Karpas-422 (cell line): ENCODE measurements at places on chromosomes 6 and 20. TPM values are rescaled to one million over a fixed set of nuclear protein-coding genes. Genes with fewer than 3 reads are reported as not detected.

The SIGLEC1 gene
- total RNA-seq, result not detected in 2 replicates

DNA sequence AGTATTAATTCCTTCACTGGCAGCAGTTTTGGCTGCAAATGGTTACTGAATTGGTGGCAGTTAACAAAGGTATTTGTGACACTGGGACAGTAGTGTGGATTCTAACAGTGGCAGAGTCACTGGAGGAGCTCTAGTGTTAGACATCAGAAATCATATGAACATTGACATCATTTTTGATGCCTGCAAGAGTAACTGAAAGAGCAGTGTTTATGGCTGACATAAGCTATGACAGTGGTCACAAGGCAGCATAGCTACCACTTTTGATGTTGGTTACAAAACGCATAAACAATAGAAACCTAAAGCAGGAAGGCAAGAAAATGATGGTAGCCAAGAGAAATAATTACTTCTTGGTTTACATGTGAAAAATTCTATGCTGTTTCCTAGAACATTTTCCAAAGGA is 326.7 kb upstream of the MAN1A1 start:
- H3K27me3 ChIP-seq, result no peaks in the 10 kb centered on the region
- H3K27ac ChIP-seq, result no peak overlapping the region
- H3K36me3 ChIP-seq, result no peaks in the 10 kb centered on the region
- H3K4me1 ChIP-seq, result no peaks in the 10 kb centered on the region
- H3K4me3 ChIP-seq, result no peak overlapping the region

The DNMT3B gene
- 0.63 and 1.0 TPM in 2 replicates for total RNA-seq

The MMUT gene
- total RNA-seq, result 10.6 and 14.8 TPM in 2 replicates

GRCh38 chr6:34592208-34592952 is 36.3 kb upstream of the SPDEF start:
- no peaks in the 10 kb centered on the region for H3K27me3 ChIP-seq
- no peak for DNase-seq
- H3K4me1 ChIP-seq, result peaks cover 65% of the 10 kb centered on the region
- H3K36me3 ChIP-seq, result no peaks in the 10 kb centered on the region
- no peak overlapping the region for H3K4me3 ChIP-seq
- H3K27ac ChIP-seq, result no peak overlapping the region

DNA sequence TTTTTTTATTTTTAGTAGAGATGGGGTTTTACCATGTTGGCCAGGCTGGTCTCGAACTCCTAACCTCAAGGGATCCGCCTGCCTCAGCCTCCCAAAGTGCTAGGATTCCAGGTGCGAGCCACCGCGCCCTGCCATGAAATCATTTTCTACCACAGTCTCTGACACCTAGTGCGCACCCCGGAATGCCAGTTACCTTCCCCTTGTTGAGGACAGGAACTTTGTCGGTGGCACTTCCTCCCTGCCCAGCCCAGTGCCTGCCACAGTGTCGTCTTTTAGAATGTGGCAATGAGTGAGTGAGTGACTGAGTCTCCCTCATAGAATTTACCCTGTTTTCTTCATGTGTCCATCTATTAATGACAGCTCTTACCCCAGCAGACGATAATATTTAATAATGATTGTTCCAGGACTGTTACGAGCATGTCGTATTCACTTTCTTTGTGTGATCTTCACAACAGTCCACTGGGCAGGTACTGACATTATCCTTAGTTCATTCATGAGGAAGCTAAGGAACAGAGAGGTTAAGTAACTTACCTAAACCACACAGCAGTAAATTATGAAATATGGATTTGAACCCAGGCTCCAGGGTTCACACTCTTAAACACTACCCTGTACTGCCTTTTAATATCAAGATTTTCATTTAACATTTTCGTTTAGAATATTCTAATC is 1.8 kb downstream of the OSBPL2 start:
- no peak overlapping the region for H3K27ac ChIP-seq
- no peaks in the 10 kb centered on the region for H3K36me3 ChIP-seq
- peaks cover 14% of the 10 kb centered on the region for H3K4me1 ChIP-seq
- DNase-seq, result no peak

The SPDEF gene
- not detected in 2 replicates for total RNA-seq

DNA sequence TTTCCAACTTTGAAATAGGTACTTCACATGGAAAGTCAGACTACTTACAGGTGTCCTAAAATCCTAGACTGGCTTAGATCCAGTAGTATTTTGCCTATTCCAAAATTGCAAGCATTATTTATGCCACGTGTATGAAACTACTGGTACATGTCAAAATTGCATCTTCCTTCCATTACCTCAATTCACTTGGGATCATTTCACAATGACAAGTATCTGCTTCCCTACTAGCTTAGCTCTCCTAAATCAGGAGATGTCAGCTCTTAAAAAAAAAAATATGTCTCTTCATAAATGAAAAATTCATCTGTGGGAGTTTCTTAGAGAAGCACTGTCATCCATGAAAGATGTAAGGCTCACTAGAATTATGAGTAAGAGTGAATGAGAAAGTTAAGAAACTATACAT is 466.6 kb upstream of the MANEA start:
- no peak overlapping the region for H3K27ac ChIP-seq
- no peaks in the 10 kb centered on the region for H3K4me1 ChIP-seq
- H3K4me3 ChIP-seq, result no peak overlapping the region
- DNase-seq, result no peak
- no peaks in the 10 kb centered on the region for H3K27me3 ChIP-seq

DNA sequence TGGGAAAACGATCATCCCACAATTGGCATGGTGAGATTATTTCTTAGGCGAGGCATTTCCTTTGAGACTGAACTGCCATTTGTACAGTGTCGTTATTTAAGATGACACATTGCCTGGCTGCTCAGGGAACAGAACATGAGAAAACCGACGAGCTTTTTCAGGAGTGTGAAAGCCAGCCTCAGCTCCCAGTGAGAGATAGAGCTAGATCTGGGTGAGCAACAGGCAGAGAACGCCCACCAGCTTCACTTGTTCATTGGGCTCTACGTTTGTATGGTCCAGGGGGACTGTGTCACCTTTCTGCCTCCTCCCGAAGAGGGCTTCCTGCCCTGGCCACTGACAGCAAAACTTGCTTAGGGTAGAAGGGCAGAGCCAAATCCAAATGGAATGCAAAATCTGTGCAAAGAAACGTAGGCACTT is 378.1 kb downstream of the RNGTT start:
- H3K4me1 ChIP-seq, result peaks cover 2% of the 10 kb centered on the region
- H3K27ac ChIP-seq, result no peak overlapping the region
- H3K4me3 ChIP-seq, result no peak overlapping the region
- H3K27me3 ChIP-seq, result no peaks in the 10 kb centered on the region
- no peaks in the 10 kb centered on the region for H3K36me3 ChIP-seq

DNA sequence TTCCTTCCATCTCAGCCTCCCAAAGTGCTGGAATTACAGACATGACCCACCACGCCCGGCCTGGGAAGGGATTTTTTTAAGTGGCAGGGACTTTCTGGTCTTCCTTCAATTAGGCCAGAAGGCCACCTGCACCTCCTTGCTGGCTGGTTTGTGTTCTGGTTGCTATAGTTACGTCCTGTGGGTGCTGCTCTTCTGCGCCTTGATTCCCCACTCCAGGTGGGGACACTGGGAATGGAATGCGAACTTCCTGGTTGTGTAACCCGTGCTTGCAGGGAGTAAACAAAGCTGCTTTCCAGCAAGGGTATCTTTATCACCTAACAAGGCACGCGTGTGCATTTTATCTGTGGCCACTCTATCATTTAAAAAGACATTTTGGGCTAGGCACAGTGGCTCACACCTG is 117.7 kb downstream of the PLEKHG1 start:
- peaks cover 57% of the 10 kb centered on the region for H3K4me1 ChIP-seq
- no peak overlapping the region for H3K4me3 ChIP-seq
- H3K36me3 ChIP-seq, result no peaks in the 10 kb centered on the region; the same call in 1 of the 2 replicates

DNA sequence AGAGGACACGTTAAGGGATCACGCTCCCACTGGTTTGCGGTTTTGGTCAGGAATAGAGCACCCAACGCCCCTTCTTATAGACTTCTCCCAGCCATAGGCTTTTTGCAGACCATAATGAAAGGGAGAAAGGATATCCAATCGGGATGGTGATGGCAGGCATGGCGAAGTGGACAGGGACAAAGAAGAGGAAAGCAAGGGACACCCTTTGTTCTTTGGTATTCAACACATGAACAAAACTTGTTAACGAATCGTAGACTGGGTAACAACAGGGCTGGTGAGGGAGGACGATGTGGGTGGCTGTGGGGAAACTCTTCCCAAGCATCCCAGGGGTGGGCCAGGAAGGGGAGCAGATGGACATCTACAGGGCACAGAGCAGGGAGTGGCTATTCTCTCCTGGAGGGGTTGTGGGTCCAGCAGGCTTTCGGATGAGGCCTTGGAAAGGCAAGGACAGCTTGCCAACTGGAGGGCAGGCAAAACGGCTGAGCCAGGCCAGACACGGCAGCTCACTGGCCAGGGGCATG is 1.4 kb upstream of the HSP90AB1 start:
- H3K27me3 ChIP-seq, result no peaks in the 10 kb centered on the region
- peaks cover 33% of the 10 kb centered on the region for H3K36me3 ChIP-seq
- DNase-seq, result no peak
- H3K4me3 ChIP-seq, result peak overlapping the region; percentile 95

DNA sequence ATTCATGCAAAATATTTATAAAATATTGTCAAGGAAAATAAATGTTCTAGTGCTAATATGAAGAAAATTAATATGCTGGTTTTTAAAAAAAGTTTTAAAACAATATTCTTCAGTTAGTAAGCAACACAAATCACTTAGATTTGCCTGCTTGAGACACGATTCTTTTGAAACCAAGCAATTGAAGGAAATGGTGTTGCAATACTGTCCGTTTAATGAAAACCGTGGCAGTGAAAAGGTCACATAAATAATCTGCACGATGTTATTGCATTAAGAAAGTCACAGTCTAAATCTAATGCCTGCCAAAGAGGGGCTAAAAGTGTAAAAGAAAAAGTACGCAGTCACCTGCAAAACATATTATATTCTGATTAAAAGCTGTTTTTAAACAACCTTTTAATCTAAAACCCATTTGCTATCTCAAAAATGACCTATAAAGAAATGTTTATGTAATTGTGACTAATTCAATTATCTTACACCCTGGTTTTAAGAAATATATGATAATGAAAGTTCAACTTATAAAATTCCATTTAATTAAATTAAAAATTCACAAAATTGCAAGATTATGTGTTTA is 143.0 kb downstream of the GMDS start:
- no peak overlapping the region for H3K27ac ChIP-seq
- no peaks in the 10 kb centered on the region for H3K4me1 ChIP-seq
- H3K4me3 ChIP-seq, result no peak overlapping the region
- no peaks in the 10 kb centered on the region for H3K36me3 ChIP-seq
- H3K27me3 ChIP-seq, result no peaks in the 10 kb centered on the region
- DNase-seq, result no peak

The NNAT gene
- total RNA-seq, result not detected in 2 replicates

DNA sequence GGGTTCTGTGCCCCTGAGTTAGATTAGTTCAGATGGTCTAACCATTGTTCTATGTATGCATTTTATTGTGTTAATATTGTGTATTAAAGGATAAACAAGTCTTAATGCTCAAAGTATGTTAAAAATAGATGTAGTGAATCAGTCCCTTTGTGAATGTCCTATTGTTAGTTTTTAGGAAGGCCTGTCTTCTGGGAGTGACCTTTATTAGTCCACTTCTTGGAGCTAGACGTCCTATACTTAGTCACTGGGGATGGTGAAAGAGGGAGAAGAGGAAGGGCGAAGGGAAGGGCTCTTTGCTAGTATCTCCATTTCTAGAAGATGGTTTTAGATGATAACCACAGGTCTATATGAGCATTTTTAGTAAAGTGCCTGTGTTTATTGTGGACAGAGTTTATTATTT is 12.3 kb upstream of the HMGN4 start:
- H3K4me1 ChIP-seq, result peaks cover 4% of the 10 kb centered on the region
- DNase-seq, result no peak
- no peaks in the 10 kb centered on the region for H3K36me3 ChIP-seq

DNA sequence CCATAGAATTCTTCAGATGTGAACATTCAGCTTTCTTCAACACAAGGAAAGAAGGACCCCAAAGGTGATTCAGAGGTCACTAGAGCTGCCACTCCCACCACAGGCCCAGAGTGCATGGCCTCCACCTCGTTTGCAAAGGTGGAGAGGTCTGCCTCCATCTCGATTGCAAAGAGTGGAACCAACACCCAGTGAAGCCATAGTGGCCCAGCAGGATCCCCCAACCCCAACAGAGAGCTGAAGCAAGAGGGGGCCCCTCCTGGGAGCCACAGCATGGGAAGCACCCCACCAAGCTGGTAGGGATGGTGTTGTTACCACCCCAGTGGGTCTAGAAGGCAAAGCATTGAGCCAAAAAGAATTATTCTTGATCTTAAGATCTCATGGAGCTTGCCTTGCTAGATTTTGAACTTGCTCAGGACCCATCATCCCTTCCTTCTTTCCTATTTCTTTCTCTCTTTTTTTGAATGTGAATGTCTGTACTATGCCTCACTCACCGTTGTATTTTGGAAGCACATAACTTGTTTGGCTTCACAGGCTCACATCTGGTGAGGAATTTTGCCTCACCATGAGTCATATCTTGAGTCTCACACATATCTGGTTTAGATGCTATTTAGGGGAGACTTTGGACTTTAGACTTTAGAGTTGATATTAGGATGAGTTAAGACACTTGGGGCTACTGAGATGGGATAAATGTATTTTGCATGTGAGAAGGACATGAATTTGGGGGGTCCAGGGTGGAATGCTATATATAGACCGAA is 119.2 kb downstream of the ANKRD60 start:
- H3K4me1 ChIP-seq, result peaks cover 24% of the 10 kb centered on the region
- no peaks in the 10 kb centered on the region for H3K36me3 ChIP-seq
- no peak for DNase-seq
- no peaks in the 10 kb centered on the region; the same call in 1 of the 2 replicates for H3K27me3 ChIP-seq
- H3K4me3 ChIP-seq, result no peak overlapping the region
- no peak overlapping the region for H3K27ac ChIP-seq

The ANKRD6 gene
- not detected in 2 replicates for total RNA-seq

DNA sequence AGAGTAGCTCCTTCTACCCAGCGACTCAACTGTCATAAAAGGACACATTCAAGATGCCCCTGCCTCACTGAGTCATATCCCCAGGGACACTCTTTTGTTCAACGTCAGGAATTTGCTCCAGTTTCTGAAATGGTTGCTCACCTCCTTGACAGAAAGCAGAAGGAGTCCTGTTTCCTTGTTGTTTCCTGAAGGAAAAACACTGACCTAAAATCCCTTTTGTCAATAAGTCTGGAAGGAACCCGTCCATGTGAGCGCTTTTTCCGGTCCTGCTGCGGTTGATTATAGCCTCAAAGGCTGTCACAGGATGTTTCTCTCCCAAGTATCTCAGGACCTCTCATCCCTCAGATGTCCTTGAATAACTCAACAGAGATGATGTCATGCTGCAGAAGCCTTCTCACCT is 113.6 kb upstream of the PLEKHG1 start:
- H3K36me3 ChIP-seq, result no peaks in the 10 kb centered on the region
- H3K4me3 ChIP-seq, result no peak overlapping the region
- no peak overlapping the region for H3K27ac ChIP-seq
- H3K27me3 ChIP-seq, result no peaks in the 10 kb centered on the region

The ALDH8A1 gene
- total RNA-seq, result 0.47 TPM in 1 of 2 replicates, not detected in the other

DNA sequence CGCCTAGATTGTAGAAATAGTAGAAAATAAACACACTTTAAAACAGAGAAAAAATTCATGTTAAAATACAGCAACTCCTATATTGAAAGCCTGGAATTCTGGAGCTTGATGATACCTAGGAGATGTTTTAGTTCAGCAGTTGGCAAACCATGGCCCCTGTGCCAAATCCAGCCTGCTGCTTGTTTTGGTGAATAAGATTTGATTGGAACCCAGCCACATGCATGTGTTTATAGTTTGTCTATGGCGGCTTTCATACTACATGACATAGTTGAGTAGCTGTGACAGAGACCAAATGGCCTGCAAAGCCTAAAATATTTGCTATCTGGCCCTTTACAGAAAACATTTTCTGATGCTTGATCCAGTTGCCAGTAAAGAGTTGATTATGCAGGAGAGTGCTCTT is 57.2 kb downstream of the PAX1 start:
- H3K27me3 ChIP-seq, result no peaks in the 10 kb centered on the region
- DNase-seq, result no peak
- H3K36me3 ChIP-seq, result no peaks in the 10 kb centered on the region
- no peak overlapping the region for H3K4me3 ChIP-seq
- no peak overlapping the region for H3K27ac ChIP-seq
- H3K4me1 ChIP-seq, result no peaks in the 10 kb centered on the region
